ENCODE measurements at places on chromosomes 7 and 10.

GRCh38 chr7:130393101-130393561 lies 12.8 kb downstream of the CPA1 start:
- DNase-seq = no peak

- DNase-seq = no peak
Measured at GRCh38 chr7:98387131-98387530, 13.8 kb downstream of the BAIAP2L1 start.

DNA sequence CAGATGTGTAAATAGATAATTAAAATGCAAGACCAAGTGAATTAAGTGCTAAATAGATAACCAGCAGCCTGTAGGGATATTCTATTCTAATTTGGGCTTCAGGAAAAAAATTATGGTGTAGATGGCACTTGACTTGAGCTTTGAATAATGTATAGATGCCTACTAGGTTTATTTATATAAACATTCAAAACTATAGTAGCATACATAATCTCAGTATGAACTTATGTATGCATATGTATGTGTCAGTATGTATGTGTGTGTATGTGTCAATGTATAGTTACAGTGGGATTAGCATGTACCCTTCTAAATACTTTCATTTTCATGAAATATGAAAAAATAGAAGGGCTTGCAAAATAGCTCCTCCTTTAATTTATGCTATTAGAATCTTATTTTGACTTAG lies 207.3 kb upstream of the PPP1R3A start:
- no peak for DNase-seq

DNA sequence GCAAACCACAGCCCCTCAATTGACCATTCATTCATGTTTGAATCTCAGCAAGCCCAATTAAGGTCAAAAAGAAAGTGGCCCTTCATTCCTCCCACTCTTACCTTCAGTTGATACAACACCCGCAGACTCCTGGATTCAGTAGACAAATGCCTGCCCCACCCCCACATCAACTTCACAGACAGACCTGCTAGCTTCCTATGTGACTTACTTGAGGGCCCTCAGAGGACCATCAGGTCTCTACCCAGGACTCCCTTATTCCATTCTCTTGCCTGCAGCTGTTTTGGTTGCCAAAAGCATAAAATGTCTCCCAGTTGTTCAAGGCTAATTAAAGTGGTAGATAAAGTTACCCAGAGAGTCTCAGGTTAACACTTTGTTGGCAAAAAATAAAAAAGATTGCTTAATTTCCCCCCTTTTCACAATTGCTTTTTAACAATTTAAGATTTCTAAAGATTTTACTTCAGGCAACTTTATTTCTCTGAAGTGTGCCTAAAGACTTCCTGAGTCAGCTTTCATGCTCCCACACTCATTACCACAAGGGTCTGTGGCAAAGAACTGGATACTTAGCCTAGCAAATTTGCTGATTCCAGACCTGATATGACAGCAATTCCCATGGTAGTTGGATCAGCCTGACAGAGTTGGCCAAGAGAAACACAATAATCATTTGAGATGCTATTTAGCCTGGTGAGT lies 3.3 kb upstream of the MTERF1 start:
- DNase-seq = no peak

GRCh38 chr7:137146552-137147337 lies 196.8 kb downstream of the PTN start:
- DNase-seq = no peak

DNA sequence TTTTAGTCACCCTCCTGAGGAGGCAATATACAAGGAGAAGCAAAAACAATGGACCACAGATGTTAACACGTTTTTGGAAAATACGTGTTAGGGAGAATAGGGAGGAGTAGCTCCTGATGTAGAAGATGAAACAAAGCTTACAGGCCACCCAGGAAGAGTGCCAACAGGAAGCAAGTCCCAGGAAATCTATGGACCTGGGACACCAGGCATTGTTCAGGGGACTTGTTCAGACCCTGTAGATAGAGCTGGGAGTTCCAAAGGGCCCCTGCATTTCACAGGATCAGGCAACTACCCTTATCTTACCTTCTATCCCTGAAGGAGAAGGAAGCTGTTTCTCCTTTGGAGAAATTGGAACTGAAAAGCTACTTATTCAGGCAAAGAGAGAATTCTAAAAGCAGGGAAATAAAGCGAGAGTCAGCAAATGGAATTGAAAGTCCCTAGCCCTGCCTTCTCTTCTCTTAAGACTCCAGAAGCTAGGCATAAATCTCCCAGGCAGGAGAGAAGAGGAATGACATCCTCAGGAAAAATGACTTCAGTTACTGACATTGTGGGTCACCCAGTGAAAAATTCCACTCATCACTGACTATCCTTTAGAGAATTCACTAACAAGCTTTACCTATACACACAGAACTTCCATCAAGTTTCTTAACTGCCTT lies 77.7 kb upstream of the FAM3C start:
- no peak for DNase-seq

- no peak for DNase-seq
Measured at GRCh38 chr10:90125456-90126255, 424.3 kb downstream of the KIF20B start.

DNA sequence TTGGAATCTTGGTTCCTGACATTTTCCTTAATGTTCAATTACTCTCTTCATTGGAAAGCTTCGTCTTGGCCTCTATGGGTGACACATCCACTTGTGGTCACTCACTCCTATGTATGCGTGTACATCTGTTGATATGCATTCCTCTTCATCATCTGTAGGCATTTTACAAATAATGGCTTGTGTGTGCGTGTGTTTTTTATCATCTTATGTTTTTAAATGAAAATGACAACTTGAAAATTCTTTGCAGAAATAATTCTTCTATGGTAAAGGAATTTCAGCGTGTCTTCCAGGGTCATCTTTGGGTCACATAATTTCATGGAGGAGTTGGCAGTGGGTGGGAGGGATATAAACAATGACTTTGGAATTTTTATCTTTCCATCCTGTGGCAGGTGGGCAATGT lies 925.1 kb downstream of the LRMDA start:
- DNase-seq = no peak

DNA sequence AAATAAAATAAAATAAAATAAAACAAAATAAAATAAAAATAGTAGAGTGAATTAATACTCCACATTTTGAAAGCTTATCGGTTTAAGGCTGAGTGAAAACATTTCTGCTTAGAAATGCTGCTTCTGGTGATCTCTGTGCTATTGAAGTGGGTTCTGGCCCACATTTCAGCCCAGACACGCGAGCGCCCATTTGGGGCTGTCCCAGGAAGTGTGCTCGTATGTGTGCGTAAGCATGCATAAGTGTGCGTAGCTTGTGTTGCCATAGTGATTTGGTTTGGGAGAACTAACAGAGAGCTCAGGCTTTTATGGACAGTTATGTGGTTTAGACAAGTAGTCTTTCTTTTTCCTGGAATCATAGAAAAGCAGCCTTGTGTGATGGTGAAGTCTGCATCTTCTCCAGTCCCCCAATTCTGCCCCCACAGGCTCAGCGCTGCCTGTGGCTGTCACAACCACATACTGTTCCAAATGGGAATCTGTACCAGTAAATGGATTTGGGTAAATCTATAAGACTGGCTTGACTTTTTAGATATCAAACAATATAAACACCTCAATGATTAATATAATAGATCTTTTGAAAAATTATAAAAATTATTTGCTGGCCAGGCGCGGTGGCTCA lies 29.8 kb upstream of the PURB start:
- no peak for DNase-seq

- DNase-seq = no peak
Measured at GRCh38 chr10:109721453-109722064, 201.8 kb downstream of the XPNPEP1 start.

DNA sequence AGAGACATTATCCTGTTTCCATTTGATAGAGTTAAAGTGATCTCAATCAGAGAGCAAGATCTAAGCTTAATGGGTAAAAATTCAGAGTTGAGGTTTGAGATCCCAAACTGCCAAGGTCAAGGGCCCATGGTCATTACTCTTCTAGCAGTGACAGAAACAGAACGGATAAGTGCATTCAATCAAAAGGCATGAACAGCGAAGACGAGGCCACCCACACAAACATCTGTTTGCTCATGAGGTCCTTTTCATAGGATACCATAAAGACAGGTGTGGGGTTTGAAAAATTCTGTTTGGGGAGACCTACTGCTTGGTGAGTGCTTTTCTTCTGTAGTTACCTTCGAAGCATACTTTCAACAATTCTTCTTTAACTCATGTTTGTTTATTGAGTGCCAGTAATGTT lies 58.3 kb downstream of the SEMA3C start:
- DNase-seq = no peak

DNA sequence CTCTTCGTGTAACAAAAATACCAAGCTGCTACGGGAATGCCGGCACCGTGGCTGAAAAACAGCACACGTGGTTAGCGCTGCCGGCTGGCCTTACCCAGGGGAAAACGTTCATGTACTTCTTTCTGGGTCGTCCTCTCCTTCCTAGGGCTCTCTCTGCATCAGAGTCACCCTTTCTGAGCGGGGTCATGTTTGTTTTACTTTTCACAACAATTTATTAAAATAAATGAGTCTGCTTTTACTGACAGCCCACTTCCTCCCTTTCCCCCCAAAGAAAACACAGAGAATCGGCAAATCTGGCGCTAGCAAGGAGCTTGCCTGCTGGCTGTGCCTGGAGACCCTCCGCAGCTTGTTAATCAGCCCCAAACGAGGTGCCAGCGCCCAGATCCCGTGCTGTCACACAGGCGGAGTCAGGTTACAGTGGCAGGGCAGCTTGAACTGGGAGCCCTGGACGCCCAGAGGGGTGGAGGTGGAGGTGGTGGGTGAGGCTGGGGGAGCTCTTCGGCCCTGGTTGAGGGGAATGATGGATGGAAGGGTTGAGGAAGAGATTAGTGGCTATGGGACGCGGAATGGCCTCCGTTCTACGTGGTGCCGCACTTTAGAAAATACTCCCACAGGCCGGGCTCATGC lies 162.2 kb upstream of the TNS3 start:
- no peak for DNase-seq

DNA sequence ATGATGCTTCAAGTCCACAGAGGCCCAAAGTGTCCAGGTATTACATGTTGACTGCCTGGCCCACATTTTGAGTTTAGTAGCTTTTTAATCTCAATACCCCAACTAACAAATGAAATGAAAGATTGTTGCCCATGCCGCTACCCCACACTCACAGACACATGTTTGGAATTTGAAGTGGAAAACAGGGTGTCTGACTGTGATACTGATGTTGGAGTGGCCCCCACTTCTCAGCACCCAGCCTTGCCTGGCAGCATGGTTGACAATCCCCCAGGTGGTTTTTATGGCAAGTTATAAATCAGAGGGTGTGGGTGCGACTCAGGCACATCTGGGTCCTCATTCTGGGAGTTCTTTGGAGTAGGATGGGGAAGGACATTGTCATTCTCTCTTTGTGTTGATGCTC lies 314.7 kb upstream of the ZNF32 start:
- no peak for DNase-seq

- DNase-seq = no peak
Measured at GRCh38 chr7:8480527-8480926, 47.1 kb downstream of the NXPH1 start.

GRCh38 chr7:70726951-70727378 lies 405.0 kb upstream of the GALNT17 start:
- DNase-seq = no peak

- no peak for DNase-seq
Measured at GRCh38 chr10:33643042-33643441, 308.6 kb upstream of the NRP1 start.

GRCh38 chr7:17622451-17622850 lies 317.8 kb downstream of the SNX13 start:
- DNase-seq = no peak

GRCh38 chr7:130113887-130114286 lies 43.6 kb downstream of the KLHDC10 start:
- DNase-seq = no peak

DNA sequence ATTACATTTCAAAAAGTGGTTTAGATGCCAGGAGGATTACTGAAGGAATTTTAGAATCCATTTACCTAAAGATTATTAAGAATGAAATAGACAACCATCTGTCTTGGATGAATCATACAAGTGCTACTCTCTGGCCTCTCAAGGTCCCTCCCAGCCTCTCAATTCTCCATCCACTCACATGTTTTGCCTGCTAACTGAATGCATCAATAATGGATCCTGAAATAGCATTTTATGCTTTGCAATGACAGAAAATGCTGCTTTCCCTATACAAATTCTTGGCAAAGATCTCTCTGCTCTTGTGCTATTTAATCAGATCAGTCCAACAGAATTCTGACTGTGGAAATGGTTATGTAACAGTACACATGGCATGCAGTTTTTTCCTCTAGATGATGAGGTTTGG lies 68.1 kb downstream of the HBP1 start:
- DNase-seq = no peak

DNA sequence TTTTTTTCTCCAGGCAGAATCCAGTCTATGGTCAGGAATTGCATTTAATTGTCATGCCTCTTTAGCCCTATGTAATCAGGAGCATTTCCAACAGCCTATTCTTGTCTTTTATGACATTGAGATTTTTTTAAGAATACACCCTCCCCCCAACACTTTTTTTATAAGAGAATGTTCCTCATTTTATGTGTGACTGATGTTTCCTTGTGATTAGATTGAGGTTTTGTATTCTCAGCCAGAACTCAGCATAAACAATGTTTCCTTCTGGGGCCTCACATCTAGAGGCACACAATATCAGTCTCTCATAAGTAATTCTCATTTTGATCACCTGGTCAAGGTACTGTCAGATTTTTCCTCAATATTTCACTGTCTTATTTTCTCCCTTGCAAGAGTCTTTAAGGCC lies 193.4 kb upstream of the PDE1C start:
- DNase-seq = no peak

GRCh38 chr7:2913760-2914387 lies 69.8 kb upstream of the GNA12 start:
- no peak for DNase-seq

Data from glutamatergic neuron (in vitro differentiated cells).